ENCODE measurements at places on chromosomes 16 and 17.
A peak's percentile ranks its signal among the peaks of the same experiment; 100 is the strongest.

GRCh38 chr17:5506307-5506706 lies 19.9 kb downstream of the MIS12 start:
- no peak for DNase-seq

GRCh38 chr17:38466346-38467315 lies 38.4 kb downstream of the ARHGAP23 start:
- DNase-seq: no peak

- no peak for DNase-seq
Observed at GRCh38 chr17:63113167-63113566, 147.1 kb downstream of the TANC2 start.

GRCh38 chr17:1861391-1862010 lies 31.7 kb downstream of the RPA1 start:
- no peak for DNase-seq

DNA sequence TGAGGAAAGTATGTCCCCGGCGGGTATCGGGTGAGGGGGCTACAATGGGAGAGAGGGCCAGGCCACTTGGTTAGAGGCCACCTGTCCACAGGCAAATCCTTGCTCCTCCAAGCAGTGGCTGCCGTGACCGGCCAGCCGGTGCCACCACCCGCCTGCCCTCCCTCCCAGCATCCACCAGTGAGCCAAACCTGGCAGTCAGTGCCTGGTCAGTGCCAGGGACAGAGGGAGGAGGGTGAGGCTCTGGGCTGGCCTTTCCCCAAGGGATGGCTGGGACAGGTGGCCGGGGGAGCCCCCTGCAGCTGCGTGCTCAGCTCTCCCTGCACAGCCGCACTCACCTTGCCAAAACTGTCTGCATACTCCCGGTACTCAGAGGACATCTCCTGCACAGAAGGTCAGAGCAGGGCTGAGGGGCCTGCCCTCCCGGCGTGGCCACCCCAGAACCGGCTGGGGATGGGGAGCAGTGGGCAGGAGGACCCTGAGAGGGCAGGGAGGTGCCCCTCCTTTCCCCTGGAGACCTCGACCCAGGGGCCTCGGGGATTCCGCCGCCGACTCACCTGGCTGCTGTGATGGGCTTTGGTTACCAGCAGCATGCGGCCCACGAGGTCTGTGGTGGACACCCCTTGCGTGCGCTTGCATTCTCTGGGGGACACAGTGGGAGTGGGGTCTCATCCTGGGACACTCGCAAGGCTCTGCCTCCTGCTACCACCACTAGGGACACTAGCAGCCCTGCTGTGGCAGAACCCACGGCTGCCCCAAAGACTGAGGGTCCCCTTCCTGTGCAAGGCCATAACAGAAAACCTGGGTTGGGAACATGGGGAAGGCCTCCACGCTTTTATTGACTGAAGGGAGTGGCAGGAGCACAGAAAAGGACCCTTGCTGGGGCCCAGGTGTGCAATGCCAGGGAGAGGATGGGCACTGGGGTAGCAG lies 3.7 kb downstream of the PCYT2 start:
- no peak for DNase-seq

DNA sequence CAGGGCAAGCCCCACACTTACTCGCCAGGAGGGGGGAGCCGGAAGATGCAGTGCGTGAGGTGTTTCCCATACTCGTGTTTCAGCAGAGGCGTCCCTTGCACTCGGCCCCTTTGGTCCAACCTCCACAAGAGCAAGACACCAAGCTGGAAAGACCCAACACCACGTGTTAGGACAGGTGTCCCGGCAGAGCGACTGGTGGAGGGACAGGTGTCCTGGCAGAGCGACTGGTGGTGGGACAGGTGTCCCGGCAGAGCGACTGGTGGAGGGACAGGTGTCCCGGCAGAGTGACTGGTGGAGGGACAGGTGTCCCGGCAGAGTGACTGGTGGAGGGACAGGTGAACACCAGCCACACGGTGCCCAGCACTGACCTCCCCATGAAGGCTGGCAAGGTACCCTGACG lies 19.4 kb downstream of the IFT140 start:
- DNase-seq: no peak

DNA sequence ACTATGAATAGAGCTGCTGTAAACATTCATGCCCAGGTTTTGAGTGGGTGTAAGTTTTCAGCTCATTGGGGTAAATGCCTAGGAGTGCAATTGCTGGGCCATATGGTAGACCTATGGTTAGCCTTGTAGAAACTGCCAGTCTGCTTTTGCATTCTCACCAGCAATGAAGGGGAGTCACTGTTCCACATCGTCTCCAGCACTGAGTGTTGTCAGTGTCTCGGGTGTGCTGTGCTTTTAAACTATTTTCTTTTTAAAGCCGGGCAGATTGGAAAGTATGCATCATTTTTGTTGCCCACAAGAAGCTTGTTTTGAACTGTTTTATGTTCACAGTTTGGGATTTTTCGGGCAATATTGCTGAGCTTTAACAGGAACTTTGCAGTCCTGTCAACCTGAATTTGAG lies 7.9 kb downstream of the RMI2 start:
- no peak for DNase-seq

DNA sequence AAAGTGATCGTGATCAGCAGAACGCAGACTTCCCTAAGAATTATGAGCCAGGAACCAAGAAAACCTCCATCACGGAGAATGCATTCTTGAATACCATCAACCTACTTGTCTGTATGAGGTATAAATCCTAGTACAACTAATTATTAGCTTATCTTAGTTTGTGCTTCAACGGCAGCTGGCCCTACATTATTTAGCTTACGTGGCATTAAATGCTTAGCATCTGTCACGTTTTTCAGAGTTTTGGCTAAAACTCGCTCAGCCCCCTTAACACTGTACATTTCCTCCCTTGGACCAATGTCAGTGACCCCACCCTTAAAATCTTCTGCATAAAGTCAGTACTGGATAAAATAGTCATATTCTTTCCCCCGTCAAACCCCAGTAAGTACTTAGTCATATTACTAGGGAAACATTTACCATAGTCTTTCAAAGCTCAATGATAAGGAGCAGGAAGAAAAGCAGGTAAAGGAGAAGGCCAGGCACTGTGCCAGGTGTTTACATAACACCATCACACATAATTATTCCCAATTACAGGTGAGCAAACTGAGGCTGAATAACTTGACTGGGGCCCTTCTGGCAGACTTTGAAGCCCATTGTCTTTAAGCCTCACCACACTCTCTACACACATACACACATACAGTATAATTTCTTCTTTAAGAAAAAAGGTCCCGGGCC lies 16.6 kb upstream of the TXNDC11 start:
- DNase-seq: no peak

- DNase-seq: no peak
Observed at GRCh38 chr17:70872103-70872502, 702.8 kb downstream of the KCNJ2 start.

GRCh38 chr17:28737770-28738679 lies 5.8 kb upstream of the TRAF4 start:
- DNase-seq: no peak

GRCh38 chr16:86628614-86629013 lies 50.3 kb downstream of the FOXL1 start:
- no peak for DNase-seq

GRCh38 chr16:88549671-88550245 lies 20.4 kb upstream of the ZC3H18 start:
- no peak for DNase-seq

DNA sequence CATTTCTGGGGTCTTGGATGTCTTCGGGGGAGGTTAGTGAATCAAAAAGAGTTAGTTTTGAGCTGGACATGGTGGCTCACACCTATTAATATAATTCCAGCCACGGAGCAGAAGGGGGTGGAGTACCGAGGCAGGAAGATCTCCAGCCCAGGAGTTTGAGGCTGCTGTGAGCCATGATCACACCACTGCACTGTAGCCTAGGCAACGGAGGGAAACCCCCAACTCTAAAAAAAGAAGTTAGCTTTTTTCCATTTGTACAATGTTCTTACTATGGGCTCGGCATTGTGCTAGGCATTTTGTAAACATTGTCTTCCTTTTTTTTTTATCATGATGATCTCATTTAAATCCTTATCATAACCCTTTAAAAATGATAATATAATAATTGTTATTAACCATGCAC lies 8.3 kb upstream of the SNF8 start:
- DNase-seq: no peak

- no peak for DNase-seq
Observed at GRCh38 chr16:82808036-82808435, 181.3 kb downstream of the CDH13 start.

DNA sequence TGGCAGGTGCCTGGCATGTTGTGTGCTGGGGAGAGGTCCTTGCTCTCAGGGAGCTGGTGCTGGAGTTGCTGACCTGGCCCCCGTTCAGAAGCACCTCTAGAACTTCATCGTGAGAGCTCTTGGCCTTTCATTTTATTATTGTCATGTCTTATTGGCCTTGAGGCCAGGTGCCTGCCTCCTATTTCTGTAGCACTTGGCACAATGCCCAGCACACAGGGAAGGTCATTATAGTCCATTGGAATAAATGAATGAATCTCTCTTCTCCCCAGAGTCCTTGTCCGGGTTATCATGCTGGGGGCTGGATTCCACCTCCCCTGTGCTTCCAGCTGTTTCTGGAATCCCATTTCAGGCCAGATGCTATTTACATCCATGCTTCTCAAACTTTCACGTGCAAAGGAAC lies 169.2 kb downstream of the HAPSTR1 start:
- DNase-seq: no peak

DNA sequence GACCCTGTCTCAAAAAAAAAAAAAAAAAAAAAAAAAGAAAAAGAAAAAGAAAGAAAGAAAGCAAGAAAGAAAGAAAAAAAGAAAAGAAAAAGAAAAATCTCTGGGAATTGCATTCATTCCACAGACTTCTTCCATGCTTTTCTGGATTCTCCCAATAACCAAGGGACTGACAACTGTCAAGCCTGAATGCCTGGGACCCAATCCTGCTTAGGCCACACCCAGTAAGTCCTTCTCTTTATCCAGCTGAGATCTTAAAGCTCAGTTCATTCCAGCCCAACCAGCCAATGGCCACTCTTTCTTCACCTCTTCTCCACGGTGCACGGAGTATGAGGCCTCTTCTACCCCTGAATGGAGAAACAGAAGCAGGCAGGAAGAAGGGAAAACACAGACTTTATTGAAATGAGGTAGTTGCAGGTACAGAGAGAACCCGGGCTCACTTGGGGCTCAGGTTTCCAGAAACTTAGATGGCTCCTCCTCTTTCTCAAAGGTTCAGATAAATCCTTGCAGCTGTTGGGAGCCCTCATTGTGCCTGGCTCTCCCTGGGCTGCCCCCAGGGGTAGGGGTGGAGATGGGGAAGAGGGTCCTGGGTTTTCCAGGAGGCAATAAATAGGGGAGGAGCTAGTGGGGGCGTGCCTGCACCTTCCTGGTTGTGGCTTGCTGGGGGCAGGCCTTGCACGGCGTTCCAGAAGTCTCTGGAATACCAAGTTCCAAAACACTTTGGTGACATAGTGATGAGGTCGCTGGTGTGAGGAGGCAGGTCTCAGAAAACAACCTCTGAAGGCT lies 2.5 kb downstream of the HOXB1 start:
- no peak for DNase-seq

GRCh38 chr16:79062336-79062735 lies 538.2 kb downstream of the MAF start:
- peak; percentile 46 for DNase-seq

GRCh38 chr17:72457712-72458111 lies 336.9 kb downstream of the SOX9 start:
- no peak for DNase-seq

- no peak for DNase-seq
Observed at GRCh38 chr16:62717026-62717425, 680.8 kb upstream of the CDH8 start.

DNA sequence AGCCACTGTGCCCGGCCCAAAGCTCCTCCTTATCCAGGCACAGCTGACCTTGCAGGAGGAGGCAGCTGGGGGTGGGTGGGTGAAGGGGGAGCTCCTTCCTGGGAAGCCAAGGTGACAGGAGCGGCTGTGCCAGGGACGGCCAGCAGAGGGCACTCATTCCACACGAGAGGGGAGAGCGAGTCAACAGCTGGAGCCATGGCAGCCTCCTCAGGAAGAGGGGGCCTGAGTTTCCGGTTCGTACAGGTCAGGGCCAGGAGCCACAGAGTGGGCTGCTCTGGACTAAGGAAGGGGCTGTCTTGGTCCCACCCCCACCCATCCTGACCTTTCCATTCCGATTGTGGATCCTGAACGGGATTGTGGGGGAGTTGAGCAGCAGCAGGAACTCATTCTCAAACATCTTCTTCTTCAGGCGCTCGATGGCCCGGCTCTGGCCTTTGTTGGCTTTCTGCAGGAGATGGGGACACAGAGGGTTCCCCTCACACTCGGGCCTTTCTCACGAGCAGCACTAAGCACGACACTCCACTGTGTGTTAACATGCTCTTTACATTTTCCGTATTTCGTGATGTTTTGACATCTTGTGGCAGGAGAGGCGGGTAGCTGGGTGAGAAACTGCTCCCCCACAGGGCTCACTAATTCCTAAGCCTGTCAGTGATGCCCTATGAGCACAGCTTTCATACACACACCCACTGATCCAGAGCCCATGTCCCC lies 61.6 kb downstream of the TIMM22 start:
- DNase-seq: peak; percentile 27

DNA sequence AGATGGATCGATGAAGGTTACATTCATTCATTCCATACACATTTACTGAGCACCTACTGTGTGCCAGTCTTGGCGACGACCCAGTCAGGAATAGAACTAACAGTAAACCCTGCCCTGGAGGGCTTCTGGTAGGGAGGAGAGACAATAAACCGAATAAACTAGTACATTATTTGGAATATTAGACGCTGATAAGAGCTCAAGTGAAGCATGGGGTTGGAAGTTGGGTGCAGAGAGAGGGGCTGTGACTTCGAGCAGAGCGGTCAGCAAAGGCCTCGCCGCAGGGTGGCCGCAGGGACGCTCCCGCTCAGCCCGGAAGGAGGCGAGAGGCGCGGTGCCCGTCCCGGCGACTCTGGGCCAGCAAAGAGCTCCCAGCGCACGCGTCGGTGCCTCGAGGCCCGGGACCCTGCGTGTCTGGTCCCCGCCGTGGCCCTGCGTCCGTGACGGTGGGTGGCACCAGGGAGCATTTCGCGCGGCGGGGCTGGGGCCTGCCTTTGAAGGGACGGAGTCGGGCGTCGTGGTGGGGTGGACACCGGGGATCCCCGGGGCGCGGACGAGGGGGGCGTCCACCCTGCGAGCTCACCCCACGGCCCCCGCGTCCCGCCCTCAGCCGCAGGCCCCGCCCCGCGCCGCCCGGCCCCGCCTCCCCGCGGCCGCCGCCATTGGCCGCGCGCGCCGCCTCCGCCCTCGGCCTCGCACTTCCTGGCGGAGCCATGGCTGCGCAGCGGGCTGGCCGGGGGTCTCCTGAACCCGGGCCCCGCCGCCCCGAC lies at the start of gene KLHL36:
TSS of gene KLHL36 (plus strand) at position 684 of the 767 bp plus-strand sequence. CDS start 2,357 bp downstream, outside the sequence.
- DNase-seq: peak; percentile 65

Data from NCI-H1417 (cell line).